ENCODE measurements at places on chromosomes 16 and 17.

DNA sequence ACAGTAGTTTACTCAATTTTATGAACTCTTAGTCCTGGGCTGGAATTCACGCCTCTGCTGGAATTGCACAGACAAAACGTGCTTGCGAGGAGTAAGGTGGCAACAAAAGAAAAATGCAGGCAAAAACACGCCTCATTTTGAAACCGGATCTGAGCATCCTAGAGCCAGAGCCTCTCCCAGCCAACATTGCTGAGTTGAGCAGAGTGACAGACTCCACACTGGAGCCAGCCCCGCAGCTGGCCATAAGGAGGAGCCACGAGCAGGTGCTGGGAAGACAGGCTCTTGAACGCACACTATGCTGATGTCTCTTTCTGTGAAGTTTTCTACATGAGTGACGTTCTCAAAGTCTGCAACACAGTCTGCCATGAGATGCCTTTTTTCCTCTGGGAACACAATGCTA lies 14.6 kb upstream of the HSBP1 start:
- no peak for DNase-seq

DNA sequence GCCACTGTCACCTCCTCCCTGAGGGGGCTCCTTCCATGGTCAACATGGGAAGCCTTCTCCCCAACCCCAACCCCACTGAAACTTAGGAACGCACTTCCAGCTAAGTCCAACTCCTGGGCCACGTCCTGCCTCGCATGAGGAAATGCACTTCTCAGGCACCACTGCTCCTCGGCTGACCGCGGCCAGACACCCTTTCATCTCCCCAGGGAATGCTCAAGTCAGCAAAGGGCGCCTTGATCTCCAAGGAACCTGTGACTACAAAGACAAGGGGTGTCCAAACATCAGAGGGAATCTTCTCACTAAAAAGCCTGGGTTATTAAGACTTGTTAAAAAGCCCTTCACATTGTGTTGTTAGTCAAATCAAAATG lies 124.9 kb upstream of the HSBP1 start:
- no peak for DNase-seq

DNA sequence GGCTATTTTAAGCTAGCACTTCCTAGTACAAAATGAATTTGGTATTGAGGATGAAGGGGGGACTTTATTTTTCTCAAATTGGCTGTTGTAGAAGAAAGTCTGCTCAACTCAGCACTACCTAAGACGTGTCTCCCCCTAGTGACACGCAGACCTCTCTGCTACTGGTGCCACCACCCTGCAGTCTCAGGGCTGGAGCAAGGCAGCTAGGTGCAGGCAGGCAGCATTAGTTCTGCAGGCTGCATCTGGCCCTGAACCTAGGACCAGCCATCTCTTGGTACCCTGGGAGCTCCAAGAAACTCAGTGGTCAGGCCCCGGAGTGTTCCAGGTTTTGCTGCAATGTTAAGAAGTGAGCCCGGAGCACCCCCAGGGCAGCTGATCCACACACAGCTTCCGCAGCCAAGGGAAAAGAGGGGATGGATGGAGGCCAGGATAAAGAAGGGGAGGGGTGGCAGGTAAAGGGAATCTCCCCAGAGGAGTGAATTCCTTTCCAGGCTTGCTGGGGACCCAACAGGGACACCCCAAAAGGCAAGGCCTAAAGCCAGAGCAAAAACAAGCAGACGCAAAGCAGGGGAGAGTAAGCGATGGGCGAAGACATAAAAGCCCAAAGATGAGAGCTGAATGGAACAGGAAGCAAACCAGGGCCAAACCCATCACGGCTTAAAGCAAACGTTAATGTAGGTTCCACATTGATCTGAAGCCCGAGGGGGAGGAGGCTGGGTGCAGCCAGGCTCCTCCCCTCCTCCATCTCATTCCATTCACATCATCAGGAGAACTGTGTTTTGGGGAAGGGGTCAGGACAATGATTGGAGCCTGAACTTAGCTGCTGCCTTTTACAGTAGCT lies 200.5 kb downstream of the ZFHX3 start:
- peak; percentile 13 for DNase-seq

DNA sequence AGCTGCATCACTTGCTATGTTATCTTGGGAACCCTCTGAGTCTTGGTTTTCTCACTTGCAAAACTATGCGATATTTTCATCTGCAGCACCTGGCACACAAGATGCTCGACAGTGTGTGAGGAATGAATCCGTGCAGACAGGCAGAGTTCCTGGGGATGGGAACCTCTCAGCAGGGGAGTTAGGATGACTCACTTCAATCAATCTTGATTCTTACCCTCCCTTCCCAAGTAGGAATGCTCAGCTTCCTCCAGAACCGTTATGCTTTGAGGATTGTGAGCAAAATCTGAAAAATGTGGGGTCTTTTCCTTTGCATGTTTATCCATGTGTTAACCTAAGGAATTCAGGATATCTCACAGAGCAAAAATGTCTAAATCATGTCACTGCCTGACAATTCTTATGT lies 68.9 kb upstream of the HNF1B start:
- DNase-seq = no peak

- no peak for DNase-seq
Observed at GRCh38 chr17:67725373-67725791, 7.6 kb downstream of the NOL11 start.

DNA sequence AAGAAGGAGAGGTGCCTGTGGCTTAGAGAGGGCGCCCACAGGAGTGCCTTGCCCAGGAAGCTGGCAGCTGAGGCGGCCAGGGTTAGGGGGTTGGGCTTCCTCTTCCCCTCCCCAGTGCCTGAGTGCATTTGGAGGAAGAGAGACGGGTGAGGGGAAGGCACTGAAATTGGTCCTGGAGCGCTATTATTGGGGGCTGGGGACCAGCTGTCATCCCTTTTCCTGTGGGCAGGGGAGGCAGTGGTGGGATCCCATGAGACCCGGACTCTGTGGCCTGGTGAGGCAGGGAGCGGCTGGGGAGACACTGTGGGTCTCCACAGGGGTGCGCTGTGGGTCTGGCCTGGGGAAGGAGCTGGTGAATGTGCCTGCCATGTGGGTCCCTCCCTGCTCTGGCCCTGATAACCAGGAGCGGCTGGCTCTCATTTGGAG lies 259.7 kb downstream of the SEC14L1 start:
- peak; percentile 82 for DNase-seq

GRCh38 chr17:69348429-69348828 lies 21.5 kb upstream of the ABCA5 start:
- DNase-seq = no peak

GRCh38 chr16:89764711-89765201 lies 43.4 kb downstream of the ZNF276 start:
- DNase-seq = peak; percentile 35

DNA sequence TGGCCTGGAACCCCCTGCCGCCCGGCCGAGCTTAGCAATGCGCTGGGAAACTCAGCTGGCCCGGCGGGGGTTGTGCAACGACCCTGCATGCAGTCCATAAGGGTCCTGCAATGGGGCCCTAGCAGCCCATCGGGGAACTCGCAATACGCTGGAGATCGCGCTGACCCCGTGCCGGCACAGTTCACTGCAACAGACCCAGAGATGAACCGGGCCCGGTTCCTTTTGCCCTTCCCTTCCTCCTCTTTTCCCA lies 375 bp downstream of the SLC25A11 start:
- DNase-seq = no peak

DNA sequence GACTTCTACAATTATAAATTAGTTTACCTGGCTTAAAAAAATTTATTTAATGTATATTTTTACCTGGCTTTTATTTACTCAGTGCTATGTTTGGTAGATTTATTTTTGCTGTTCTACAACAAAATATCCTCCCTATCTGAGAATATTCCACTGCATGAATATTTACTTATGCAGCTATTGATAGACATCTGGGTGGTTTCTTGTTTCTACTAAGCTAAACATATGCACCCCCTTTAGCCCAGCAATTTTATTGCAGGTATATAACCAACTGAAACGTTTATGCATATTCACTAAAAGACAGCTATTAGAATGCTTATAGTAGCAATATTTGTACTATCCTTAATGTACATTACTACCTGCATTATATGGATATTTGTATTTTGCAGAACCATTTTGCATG lies 187.7 kb upstream of the CPHXL start:
- DNase-seq = no peak

- no peak for DNase-seq
Observed at GRCh38 chr17:41403404-41404023, 6.1 kb upstream of the KRT31 start.

GRCh38 chr16:89217388-89218191 lies at the start of gene ZNF778:
Gene ZNF778 (plus strand): TSS chr16:89217703. CDS start chr16:89221128, 3,425 bp downstream.
- peak; percentile 87 for DNase-seq

GRCh38 chr17:47935961-47936360 lies 5.4 kb upstream of the PNPO start:
- no peak for DNase-seq

DNA sequence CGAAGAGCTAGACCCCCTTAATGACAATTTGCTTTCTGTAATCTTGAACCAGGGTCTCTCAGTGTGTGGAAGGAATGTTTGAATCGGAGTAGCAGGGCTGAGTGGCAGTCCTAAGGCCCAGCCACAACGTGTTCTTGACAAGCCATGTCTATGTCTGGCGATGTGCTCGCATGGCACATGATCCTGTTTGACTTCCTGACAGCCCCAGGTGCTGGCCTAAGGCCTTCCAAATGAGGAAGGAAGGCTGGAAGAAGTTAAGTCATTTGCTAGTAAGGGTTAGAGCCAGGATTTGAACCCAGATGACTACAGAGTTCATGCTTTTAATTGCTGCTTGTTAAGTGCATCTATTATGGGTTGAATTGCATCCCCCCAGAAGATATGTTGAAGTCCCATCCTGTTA lies 486.7 kb downstream of the MAF start:
- DNase-seq = no peak

DNA sequence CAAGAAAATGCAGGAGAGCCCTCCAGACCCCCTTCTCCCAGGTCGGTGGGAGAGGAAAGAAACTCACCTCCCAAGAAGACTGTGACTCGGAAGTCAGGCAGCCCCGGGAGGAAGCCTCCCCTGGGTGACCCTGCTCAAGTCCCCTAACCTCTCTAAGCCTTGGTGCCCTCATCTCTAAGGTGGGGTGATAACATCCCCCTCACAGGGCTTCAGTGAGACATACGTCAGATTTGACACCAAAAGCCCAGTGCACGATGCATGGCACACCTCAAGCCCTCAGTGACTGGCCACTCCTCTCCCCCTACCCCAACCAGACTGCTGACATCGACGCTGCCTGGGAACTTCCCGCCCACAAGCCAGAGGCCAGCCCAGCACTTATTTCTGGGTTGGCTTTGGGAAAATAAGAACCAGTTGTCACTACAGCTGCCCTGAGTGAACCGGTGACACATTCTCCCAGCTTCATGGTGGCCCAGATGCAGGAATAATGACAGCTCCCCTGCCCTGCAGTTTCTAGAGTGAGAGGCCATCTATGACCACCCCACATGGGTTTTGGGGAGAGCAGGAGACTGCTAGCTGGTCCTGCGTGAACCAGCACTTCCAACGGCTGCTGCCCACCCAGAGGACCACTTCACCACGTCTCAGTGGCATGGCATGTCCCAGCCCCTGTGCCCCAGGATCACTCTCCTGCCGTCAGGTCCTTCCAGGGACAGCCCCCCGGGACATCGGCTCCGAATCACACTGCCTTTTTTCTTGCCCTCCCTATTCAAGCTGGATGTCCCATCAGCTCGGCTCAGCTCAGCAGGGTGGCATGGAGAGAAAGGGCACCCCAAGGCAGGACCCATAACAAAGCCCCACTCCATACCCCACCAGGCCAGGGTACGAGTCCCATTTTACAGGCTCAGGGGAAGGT lies 9.5 kb downstream of the KNOP1 start:
- DNase-seq = no peak

- no peak for DNase-seq
Observed at GRCh38 chr17:9802294-9802693, 10.9 kb upstream of the DHRS7C start.

Measured in activated naive CD8-positive, alpha-beta T cell treated with anti-CD3 and anti-CD28 coated beads for 36 hours (primary cell).